Purkinje cell (primary cell): ENCODE measurements at places on chromosomes 16 and 17. TPM values are rescaled to one million over a fixed set of nuclear protein-coding genes. Genes with fewer than 3 reads are reported as not detected.

Gene PRSS8
- polyA plus RNA-seq = not detected in 2 replicates

Gene ZNF423
- 5.0 and 7.0 TPM in 2 replicates for polyA plus RNA-seq

Gene CCDC200
- polyA plus RNA-seq = not detected in 2 replicates

Gene RNF166
- polyA plus RNA-seq = 0.73 TPM in 1 of 2 replicates, not detected in the other

Gene PRSS27
- 0.10 TPM in 1 of 2 replicates, not detected in the other for polyA plus RNA-seq

Gene SRCIN1
- 0.88 and 2.2 TPM in 2 replicates for polyA plus RNA-seq

Gene LRRC45
- not detected in 2 replicates for polyA plus RNA-seq

Gene HOXB9
- not detected in 2 replicates for polyA plus RNA-seq

Gene POLG2
- polyA plus RNA-seq = 5.0 and 8.4 TPM in 2 replicates

Gene HBA1
- 99.3 and 127 TPM in 2 replicates for polyA plus RNA-seq

Gene SLC13A2
- not detected in 2 replicates for polyA plus RNA-seq

Gene HOXB1
- polyA plus RNA-seq = not detected in 2 replicates

Gene ODAD4
- polyA plus RNA-seq = 6.8 TPM in 1 of 2 replicates, not detected in the other

Gene SPIRE2
- 0.84 and 1.6 TPM in 2 replicates for polyA plus RNA-seq

Gene ACE
- polyA plus RNA-seq = not detected in 2 replicates

Gene KRT14
- not detected in 2 replicates for polyA plus RNA-seq

Gene CX3CL1
- 15.3 and 16.5 TPM in 2 replicates for polyA plus RNA-seq

Gene ATP2C2
- 2.6 TPM in 1 of 2 replicates, not detected in the other for polyA plus RNA-seq

Gene LIMD2
- 0.11 and 1.1 TPM in 2 replicates for polyA plus RNA-seq
